GM23248 (cell line): ENCODE measurements at places on chromosomes 12 and 14.
A peak's percentile ranks its signal among the peaks of the same experiment; 100 is the strongest.

DNA sequence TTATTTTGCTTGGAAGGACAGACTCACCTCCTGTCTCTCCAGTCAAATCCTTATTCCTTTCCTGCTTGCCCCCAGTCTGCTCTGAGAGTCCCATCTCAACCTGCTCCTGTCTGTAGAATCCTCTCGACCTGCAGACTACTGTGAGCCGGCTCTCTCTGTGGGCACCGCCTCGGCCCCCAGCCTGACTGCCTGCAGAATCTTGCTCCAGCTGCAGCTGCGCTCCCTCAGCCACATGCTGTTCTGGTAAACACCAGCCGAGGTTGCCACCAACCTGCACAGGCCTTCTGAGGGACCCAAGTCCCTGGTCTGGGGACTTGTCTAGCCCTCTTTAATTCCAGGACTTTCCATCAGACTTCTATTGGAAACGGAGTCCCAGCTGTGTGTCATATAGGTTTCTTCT, 44.8 kb upstream of the PRMT8 start:
- no peak for DNase-seq

DNA sequence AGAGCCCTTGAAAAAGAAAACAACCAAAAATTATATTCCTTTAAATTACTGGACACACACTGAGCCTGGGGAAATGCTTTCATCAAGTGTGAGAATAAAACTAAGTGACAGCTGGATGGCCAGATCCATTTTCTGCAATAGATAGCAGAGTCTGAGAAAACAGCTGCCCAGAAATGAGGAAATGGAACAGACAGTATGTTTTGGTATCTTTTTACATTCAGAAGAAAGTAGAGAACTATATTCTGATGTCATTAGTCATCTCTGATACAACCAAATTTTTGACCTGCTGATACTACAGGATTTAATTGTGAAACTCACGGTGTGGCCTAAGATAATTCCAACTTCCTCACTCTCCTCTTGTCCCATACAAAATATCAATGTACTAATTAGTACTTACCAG, 78.2 kb downstream of the HMGA2 start:
- peak; percentile 49 for DNase-seq

- no peak for DNase-seq
Measured at GRCh38 chr14:69041783-69042182, 62.7 kb upstream of the ACTN1 start.

GRCh38 chr14:93727039-93727740, 61.1 kb downstream of the PRIMA1 start:
- DNase-seq: no peak

DNA sequence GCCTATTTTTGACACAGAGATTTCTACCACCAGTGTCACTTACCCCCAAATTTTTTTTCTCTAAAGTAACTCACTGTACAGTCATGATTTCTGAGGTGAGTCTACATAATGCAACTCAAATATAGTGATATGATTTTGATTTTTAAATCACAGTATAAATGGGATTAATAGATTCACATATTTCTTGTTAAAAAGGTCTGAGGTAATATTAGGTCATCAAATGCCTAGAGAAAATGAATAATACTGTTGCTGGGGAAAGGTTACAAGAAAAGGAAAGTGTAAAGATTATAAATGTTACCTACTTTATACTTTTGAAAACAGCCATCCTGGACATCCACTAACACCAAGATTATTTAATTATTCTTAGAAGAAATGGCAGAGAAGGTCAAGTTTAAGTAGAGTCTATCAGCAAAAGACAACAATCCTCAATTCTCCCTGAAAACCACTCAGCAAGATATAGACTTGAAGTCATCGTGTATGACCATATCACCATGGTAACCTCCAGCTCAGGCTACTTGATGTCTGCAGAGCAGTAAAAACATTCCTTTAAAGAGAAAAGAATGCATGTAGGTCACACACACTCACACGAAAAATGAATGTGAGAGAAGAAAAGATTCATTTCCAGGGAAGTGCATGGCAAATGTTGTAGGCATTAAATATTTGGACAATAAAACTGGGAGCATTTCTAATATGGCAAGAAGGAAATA, 58.7 kb downstream of the CCDC59 start:
- peak; percentile 28 for DNase-seq

DNA sequence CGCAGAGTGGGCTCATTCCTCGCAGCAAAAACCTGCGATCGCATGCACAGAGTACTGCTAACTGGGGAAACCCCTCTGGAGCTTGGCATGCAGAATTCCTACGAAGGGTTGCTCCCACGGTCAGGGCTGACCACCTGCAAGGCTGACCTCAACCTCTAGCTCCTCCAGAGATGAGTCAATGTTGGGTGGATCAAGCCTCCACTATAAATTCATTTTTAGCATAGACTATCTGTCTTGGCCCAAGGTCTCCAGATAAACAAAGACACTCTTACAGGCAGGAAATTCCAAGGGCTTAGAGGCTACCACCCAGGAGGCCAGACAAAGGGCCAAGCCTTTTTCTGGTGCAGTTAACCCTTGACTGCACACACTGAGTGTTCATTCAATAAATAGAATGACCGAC, 296.5 kb downstream of the TMEM132D start:
- no peak for DNase-seq
